ENCODE measurements at places on chromosomes 11 and 22.
A peak's percentile ranks its signal among the peaks of the same experiment; 100 is the strongest.

DNA sequence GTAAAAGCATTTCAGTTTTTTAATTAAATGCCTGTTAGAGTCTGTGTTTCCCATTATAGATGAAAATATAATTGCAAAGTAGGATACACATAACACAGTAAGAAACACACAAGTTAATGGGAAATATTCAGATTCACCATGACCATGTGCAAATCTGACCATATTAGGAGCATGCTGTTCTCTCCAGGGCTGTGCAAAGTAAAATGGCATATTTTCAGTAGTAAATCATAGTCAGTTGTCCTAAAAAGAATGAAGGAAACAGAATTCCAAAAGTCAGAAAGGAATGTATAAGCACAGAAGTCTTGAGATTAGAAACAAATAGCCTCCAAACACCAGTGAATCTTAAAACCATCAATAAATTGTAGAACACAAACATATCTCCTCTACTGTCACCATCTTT lies 44.4 kb downstream of the CNTN5 start:
- no peak for DNase-seq
- no peak overlapping the region for H3K4me3 ChIP-seq
- no peak overlapping the region for H3K27ac ChIP-seq
- no peaks in the 10 kb centered on the region for H3K36me3 ChIP-seq
- no peaks in the 10 kb centered on the region for H3K27me3 ChIP-seq

- no peak for DNase-seq
- no peaks in the 10 kb centered on the region for H3K4me1 ChIP-seq
- H3K27me3 ChIP-seq = no peaks in the 10 kb centered on the region
- no peak overlapping the region for H3K4me3 ChIP-seq
- no peak overlapping the region for H3K27ac ChIP-seq
Measured at GRCh38 chr11:118956847-118957469, 860 bp downstream of the UPK2 start.

GRCh38 chr11:122405547-122406341 lies 249.8 kb upstream of the UBASH3B start:
- H3K36me3 ChIP-seq = no peaks in the 10 kb centered on the region
- H3K4me1 ChIP-seq = no peaks in the 10 kb centered on the region
- no peak overlapping the region for H3K27ac ChIP-seq
- no peak for DNase-seq
- no peaks in the 10 kb centered on the region for H3K27me3 ChIP-seq
- H3K4me3 ChIP-seq = no peak overlapping the region

DNA sequence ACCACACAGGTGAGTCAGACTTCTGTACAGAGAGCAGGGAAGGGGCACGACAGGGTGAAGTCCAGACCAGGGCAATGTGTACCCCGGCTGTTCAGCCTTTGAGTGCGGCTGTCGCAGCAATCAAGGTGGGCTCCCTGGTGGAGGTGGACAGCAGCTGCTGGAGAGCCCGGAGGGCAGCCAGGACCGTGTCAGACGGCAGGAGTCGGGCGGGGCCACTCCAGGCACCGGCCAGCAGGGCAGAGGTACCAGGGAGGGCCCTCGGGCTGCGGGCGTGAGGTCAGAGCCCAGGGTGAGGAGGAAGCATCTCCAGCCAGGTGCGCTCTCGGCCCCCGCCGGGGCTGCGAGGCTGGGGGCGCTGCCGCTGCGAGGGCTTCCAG lies 802 bp upstream of the PIM3 start:
- DNase-seq = peak; percentile 79
- peak overlapping the region; percentile 85 for H3K4me3 ChIP-seq
- peaks cover 62% of the 10 kb centered on the region for H3K4me1 ChIP-seq
- peak overlapping the region; percentile 89 for H3K27ac ChIP-seq
- H3K36me3 ChIP-seq = peaks cover 33% of the 10 kb centered on the region
- H3K27me3 ChIP-seq = no peaks in the 10 kb centered on the region

DNA sequence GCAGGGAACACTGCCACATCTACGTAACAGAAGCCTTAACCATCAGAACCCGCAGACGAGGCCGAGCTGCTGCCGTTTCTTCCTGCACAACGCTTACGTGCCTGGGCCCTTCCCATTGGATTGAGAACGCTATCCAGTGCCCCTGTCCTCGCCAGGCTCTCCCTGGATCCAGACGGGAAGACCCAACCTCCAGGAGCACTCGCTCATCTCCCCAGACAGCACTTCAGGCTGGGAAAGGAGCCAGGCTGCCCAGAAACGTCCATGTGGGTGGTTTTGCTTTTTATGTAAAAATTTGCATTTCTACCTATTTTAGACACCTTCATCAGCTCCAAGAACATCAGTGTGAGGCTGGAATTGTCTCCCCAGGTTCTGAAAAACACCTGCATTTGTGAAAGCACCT lies 7.3 kb upstream of the CRYBB3 start:
- H3K27ac ChIP-seq = no peak overlapping the region
- H3K4me3 ChIP-seq = no peak overlapping the region
- DNase-seq = no peak
- H3K4me1 ChIP-seq = no peaks in the 10 kb centered on the region

DNA sequence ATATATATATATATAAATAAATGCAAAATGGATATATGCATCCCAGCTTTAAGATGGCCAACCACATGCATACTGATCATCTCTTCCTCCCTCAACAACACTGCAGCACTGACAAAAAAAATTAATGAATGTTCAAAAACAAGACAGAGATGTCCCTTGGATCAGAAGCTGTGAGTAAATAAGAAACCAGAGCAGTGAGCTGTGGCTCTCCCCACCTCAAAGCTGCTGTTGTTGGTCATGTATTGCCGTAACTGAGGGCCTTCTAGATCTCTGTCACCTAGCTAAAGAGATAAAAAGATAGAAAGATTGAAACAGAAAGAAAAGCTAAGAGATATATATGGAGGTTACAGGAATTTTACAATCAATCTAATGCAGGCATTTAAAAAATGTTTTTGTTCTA lies 15.5 kb upstream of the TMEM135 start:
- DNase-seq = no peak
- H3K36me3 ChIP-seq = no peaks in the 10 kb centered on the region
- no peak overlapping the region for H3K27ac ChIP-seq
- no peaks in the 10 kb centered on the region for H3K27me3 ChIP-seq
- no peaks in the 10 kb centered on the region for H3K4me1 ChIP-seq

DNA sequence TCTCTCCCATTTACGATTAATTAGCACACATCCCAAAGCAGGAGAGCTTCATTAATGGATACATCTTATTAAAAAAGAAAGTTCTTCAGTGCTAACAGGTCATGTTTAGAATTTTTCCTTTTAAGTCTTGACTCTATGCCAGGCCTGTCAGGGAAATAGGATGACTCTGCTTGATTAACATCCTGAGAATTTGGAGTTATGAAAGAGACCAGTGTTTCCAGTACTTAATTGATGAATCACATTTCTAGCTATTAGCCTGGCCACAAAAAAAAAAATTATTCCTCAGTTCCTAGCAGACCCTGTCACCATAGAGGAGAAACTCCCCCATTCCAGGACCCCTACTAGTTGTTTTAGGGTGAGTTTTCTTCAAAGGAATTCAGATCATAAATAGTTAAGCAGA lies 23.6 kb upstream of the ME3 start:
- H3K4me3 ChIP-seq = no peak overlapping the region
- H3K36me3 ChIP-seq = no peaks in the 10 kb centered on the region
- peak overlapping the region; percentile 6 for H3K27ac ChIP-seq
- H3K4me1 ChIP-seq = peaks cover 7% of the 10 kb centered on the region
- DNase-seq = no peak

DNA sequence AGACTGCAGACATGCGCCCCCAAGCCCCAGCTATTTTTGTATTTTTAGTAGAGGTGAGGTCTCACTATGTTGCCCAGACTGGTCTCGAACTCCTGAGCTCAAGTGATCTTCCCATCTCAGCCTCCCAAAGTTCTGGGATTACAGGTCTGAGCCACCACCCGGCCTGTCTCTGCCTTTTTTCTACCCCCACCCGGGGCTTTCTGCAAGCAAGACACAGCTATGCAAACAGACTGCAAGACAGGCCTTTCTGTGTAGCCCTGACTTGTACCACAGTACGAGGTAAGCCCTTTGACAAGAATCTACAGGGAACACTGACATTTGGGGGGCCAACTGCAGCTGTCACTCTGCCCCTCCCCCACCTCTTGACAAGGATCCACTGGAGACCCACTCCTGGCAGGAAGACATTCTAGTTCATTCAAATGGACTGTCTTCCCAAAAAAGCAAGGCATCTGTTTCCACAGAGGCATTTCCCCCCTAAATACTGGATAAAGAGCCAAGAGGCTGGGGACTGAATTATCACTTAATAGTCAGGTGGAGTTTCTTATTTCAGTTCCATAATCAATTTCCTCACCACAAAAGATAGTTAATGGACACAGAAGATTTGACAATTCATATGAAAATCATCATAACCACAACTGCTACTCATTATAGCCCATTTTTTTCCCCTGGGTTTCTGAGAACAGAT lies 118.2 kb downstream of the ABTB2 start:
- peaks cover 6% of the 10 kb centered on the region for H3K4me1 ChIP-seq

DNA sequence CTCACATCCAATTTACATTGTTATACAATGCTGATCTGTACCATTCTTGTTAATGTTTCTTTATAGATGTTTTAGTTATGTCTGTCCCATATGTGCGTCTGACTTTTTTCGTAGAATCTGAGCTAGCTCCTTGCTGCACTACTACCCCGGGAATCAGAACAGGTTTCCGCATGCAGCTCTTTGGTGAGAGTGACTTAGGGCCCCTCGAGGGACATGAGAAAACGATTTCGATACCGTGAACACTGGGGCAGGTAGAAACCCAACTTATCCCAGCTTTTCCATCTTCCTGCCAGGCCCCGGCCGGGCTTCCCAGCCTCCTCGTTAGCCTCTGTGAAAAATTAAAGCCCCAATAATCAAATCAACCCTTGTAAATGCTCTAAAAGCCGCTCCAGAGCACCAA lies 23.4 kb upstream of the PKNOX2 start:
- H3K27ac ChIP-seq = no peak overlapping the region
- H3K36me3 ChIP-seq = no peaks in the 10 kb centered on the region
- no peak overlapping the region for H3K4me3 ChIP-seq
- H3K27me3 ChIP-seq = no peaks in the 10 kb centered on the region

- H3K27ac ChIP-seq = no peak overlapping the region
- no peak for DNase-seq
- H3K4me1 ChIP-seq = no peaks in the 10 kb centered on the region
Measured at GRCh38 chr22:47837703-47838102, 1075.3 kb downstream of the TBC1D22A start.

DNA sequence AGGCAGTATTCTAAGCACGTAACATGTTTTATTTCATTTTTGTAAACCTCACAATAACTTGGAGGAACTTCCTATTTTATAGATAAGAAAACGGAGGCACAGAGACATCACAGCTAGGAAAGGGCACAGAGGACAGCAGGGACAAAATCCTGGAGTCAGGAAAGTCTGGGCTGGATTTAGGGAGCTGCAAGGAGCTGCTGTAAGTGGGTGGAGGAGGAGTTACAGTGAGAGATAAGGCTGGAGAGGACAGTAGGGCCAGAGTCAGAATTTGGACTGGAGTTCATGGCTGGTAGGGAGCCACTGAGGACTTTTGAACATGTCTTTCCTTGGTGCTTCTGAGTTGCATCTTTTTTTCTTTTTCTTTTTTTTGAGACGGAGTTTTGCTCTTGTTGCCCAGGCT lies 32.2 kb upstream of the PTPRJ start:
- no peaks in the 10 kb centered on the region for H3K27me3 ChIP-seq
- no peak overlapping the region for H3K27ac ChIP-seq
- DNase-seq = no peak
- no peaks in the 10 kb centered on the region for H3K36me3 ChIP-seq
- H3K4me3 ChIP-seq = no peak overlapping the region
- peaks cover 7% of the 10 kb centered on the region for H3K4me1 ChIP-seq

Measured in tibial artery (tissue), 4 donors.